ENCODE measurements at places on chromosomes 4 and X.

GRCh38 chrX:22220941-22221340, 51.8 kb upstream of the CBLL2 start:
- no peak for DNase-seq

DNA sequence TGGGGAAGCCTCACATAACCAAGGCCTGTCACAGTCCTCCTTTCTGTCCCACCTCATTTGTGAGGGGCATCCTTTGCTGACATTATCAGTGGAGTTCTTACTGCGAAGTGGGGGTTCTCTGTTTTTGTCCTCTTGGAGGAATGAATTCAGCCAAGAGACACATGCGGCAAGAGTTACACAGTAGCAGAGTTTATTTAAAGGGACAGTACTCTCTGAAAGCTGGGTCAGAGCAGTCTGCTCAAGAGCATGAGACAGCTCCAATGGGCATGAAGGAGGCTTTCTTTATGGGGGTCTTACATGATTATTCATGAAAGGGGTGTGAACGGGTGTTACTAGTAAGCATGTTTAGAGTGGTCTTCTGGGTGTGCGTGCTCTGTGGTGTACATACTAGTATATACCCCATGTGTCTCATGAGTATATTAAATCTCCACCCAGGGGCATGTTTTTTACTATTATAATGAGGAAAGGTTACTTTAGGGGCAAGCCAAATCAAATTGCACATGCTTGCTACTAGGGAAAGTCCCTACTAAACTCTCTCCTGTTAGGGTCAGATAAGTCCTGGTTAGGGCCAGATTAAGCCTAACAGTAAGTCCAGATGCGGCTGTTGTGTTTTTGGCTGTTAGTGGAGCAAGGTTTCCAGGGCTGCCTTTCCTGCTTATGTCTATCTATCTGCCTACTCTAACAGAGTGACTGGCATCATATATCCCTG, 19.8 kb upstream of the LGI2 start:
- no peak for DNase-seq

DNA sequence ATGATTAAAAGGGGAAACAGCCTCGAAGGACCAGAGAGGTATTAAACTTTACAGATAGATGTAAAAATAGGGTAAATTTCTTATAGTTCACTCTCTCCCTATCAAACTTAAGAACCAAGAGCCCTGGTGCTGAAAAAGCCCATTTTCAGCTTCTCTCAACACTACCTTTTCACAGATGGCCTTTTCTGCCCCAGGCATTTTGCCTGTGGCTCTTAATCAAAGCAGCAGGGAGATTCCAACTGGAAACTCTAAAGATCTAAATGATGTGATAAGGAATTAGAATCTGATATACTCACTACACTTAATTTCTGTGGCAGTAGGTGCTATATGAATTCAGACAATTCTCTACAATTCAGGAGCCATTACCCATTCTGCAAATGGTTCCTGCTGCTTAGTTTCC, 60.0 kb downstream of the AMMECR1 start:
- DNase-seq = no peak

- DNase-seq = no peak
These were observed 45.0 kb downstream of the RGS12 start for GRCh38 chr4:3337811-3338210.

DNA sequence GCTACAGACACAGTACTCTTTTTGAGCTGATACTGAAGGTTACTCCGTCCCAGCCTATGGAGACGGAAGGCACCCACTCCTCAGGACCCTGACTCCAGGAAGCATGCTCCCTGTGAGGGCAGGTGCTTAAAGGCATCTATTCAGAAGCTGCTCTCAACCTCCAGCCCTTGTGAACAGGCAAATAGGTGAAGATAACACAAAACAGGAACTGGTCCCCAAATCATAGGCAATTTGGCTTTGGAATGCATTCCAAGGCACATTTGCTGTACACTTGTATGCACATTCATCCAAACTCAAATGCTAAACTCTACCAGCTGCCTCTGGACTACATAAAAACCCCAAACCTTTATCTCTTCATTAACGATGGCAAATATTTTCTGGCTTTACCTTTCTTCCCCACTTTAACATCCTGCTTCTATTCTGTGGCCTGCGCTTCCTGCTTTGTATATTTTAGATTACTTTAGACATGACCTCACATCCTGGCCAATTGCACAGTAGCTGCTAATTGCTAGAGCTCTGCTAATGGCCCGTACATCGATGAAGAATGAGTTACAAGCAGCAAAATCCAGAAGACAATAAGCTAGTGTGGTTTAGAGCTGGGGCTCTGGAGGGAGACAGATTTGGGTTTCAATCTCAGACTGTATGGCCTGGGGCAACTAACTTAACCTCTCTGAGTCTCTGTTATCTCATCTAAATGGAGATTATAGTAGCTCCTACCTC, 3.2 kb downstream of the SEL1L3 start:
- DNase-seq = peak; percentile 55

- DNase-seq = no peak
These were observed 41.0 kb upstream of the AGA start for GRCh38 chr4:177483271-177483670.

DNA sequence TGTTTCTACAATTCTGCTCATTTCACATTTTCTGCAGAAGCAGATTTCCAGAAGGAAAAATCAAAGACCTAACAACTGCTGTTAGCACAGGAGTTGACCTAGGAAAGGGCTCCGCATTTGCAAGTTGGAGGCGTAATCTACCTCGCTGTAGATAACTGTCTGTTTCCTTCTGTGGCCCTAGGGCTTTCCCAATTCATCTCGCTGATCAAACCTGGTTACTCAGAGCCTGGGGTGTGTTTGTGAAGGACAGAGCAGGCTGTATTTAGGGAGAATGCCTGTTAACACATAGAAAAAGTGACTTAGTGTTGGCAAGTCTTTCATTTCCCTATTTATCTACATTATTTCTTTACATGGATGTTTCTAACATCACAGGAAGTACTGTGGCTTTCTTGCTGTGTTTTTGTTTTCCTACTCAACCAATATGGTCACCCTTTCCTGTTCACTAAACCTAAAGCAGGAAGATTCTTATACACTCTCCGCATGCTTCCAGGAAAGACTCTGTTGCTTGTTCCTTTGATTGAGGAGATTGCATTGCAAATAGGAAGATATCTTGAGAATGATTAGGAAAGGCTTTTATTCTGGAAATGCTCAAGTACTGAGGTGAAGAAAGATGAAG, 40.5 kb downstream of the AGA start:
- no peak for DNase-seq

DNA sequence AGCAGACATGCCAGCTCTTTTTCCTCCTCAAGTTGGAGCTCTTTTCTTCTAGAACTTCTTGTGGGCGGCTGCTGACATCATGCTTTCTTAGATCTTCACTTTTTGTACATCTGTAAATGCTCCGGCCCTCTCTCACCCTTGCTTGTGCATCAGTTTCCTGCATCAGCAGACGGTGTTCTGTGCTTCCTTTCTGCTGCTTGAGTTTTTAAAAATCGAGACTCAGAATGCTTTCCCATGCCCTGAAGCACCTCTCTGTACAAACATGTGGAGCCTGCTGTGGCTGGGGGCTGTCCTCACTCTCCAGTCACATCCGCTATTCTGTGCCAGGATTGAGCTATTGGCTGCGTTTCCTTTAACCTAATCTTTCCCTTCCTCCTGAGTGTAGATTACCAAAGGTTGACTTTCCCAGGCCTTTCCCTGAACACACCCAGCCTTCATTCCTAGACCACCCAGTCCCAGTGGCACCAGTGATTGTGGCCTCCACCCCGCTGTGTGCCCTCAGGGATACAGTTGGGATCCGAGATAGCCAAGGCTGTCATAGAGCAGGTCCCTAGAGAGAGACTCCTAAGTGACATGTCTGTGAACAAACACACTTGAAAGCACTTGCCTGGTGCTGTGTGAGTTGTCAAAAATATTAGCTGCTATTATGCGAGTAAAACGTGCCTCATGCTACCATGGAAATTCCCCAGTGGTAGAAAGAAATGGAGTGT, 41.9 kb downstream of the TNIP2 start:
- no peak for DNase-seq

- DNase-seq = no peak
These were observed 6.9 kb downstream of the SLC39A8 start for GRCh38 chr4:102338405-102338804.

DNA sequence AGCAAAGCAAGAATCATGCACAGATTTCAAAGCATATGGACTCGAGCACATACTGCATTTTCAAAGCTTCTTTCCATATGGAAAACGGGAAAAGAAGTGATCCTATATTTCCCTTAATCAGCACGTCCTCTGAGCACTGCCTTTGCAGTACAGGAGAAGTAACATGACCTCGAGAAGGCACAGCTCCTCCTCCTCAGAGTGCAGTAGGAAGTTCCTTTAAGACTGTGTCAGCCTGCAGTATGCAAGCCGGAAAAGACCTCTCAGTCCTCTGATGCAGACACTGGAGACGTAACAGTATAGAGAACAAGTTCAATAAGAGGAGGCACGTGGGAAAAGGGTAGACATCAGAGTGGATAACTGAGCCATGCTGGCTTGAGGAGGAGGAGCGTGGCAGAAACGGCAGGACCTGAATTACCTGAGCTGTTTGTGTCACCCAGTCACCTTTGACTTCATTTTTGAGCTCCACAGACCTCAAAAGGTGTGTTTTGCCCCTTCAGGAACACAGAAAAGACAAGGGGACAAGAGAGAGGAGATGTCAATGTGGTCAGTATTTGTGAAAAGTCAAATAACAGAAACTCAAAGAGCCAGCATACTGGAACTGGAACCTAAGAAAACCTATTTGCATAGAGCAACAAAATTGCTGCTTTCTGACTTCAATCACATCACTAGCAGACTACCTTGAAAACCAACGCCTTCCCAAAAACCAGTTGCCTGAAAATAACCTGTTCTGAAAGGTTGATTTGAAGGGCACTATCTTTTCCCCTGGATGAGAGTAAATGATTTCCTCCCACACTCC, 20.8 kb downstream of the IRF2 start:
- DNase-seq = peak; percentile 74

DNA sequence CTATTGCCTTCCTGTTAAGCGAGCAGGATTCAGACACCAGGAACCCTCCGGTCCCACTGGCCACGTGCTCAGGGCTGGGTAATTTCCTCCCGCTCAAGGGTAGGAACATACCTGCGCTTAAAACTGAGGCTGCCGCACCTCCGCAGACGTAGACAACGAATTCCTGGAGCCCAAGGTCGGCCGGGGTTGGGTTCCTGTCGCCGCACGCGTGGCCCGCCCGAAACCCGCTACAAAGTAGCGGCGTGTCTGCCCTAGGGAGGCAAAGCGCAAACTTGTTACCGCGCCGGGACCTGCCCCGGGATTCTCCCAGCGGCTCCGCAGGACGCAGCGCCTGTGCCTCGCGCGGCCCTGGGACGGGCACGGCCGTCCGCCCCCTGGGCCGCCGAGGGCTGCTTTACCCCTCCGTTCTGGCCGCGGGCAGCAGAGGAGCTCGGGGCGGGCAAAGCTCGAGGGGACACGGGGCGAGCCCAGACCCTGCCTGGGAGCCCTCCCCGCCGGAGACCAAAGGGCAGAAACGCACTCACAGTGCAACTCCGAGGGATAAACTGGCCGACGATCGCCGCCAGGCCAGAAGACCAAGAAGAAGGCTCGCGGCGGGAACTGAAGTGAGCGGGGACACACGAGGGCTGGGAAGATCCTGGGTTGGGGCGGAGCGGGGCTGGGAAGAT, at the start of gene ERVMER34-1:
Gene ERVMER34-1 (minus strand): TSS at position 607 of the 668 bp plus-strand sequence. CDS start 5,905 bp downstream, outside the sequence.
- no peak for DNase-seq

GRCh38 chr4:22873899-22874298, 181.2 kb downstream of the GBA3 start:
- no peak for DNase-seq

GRCh38 chr4:108465886-108466500, 154.4 kb upstream of the RPL34 start:
- no peak for DNase-seq

- DNase-seq = no peak
These were observed 22.2 kb downstream of the SMPX start for GRCh38 chrX:21735768-21736127.

DNA sequence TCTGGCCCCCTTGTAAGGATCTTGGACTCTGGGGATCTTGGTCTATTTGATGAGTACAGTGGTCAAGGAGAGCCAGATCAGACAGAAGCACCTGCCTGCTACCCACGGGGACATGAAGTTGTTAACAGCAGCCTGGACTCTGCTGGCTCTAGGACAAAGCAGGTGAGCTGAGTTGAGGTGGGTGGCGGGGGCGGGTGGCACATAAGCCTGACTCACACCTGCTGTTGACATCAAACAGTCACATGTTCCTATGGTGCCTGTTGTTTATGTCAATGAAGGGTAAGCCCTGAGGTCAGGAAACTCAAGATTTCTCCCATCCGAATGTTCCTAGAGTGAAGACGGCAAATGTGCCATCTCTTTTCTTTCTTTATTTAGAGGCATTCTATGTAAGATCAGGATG, 50.1 kb upstream of the CLNK start:
- no peak for DNase-seq

DNA sequence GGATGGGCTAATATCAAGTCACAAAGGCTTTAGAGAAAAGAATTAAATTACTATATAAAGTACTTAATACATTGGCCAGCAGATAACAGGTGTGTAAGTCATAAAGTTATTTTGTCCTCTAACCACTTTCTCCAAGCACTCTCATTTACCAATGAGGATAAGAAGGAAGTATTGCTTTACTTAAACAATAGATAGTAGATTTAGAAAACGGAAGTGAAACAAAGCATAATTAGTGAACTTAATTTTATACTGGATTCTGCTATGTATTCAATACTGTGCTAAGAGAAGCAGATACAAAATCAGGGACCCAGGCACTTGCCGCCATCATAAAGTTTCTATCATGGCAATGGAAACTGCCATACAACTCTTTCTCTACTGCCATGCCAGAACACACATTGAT, 24.0 kb downstream of the AFM start:
- no peak for DNase-seq

DNA sequence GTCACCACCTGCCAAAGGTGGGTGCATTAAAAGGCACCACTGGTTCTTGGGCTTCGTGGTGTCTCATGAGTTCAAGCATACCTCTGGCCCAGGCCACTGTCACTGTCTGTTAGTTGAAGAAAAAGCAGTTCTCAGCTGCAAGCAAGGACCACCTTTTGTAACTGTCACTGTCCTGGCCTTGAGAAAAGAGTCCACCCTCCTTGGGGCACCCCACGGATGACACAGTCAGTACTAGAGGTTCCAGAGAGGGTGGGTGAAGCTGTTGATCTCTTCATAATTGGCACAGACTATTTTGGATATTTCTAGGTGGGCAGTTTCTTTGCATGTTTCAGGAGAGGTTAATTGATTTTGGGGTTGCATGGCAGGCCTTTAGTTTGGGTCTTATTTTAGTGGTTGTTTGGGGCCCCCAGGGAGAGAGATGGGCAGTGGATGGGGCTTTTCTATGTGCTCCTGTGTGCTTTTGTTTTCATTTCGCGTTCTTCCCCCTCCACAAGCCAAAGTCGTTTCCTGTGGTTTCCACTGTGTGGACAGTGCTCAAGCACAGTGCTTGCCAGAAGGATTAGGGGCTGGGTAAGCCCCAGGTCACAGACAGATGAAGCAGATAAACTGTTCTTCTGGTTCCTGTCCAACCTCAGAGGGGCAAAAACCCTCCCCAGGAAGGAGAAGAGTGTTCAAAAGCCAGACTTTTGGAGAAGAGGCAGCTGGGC, 156.2 kb upstream of the PPP1R2C start:
- peak; percentile 91 for DNase-seq

DNA sequence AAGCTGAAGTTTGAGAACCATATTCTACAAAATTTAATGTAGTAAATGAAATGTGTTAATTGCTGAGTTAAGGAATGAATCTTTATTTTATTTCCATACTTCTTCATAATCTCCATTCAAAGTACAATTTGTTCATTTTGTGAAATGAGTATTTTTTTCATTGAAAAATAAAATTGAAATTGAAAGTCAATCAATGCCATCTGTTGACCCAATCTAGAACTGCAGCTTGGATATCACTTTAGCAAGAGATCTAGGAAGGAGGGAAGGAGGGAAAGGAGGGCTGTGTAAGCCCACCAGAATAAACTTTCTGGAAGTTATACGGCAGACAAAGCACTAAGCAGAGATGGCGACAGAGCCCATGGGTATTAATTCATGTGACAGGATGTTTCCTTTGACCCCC, 128.4 kb downstream of the ZMAT1 start:
- DNase-seq = peak; percentile 52
